ENCODE measurements at places on chromosomes 16 and 17.

DNA sequence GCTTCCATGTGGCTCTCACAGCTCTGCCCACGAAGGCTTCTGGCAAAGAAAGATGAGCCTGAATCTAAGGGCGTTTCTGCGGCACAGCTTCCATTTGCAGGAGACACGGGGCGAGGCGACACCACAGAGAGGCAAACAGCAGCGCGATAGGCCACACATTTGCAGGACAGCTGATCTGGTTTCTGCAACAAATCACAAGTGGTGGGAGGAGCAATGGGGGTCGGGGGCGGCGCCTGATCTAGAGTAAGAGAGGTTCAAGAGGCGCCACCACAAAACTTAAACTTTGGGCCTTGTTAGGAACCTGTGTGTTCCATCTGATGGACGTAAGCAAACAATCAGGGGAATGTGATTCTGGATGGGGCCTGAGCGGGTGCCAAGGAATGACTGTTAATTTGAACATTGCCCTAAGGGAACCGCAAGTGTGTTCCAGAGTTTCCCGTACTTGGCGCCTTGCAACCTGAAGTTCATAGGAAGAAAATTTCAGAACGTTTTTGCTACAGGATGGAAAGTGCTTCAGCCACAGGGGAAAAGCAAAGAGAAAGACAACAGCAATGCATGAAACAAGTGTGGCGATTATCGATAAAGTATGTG lies 18.9 kb upstream of the ENPP7 start:
- DNase-seq, result no peak

DNA sequence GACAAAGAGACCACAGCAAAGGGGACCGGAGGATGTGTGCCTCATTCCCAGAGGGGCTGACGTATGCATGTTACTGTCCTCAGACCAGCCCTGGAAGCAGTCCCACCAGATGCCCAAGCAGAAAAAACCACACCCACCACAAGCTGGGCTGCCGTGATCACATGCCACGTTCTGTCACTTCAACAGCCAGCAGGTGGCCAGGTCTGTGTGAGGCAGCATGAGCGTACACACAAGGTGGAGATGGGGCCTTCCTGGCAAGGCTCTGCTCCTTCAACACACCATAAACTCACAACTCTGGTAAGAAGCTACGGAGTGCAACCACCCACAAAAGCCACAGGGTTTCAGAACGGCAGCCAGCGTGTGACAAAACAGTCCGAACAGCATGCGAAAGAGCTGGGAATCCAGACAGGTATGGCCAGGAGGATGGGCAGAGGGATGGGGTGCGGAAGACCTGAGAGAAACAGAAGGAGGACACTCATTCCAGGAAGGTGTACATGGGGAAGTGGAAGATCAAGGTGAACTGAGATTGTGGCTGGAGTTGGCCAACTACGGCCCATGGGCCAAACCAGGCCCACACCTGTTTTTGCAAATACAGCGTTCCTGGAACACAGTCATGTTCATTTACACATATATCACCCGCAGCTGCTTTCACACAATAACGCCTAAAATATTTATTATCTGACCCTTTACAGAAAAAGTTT lies 27.9 kb downstream of the MBTPS1 start:
- peak; percentile 55 for DNase-seq

- no peak for DNase-seq
Measured at GRCh38 chr17:75799402-75799801, 14.8 kb downstream of the UNK start.

DNA sequence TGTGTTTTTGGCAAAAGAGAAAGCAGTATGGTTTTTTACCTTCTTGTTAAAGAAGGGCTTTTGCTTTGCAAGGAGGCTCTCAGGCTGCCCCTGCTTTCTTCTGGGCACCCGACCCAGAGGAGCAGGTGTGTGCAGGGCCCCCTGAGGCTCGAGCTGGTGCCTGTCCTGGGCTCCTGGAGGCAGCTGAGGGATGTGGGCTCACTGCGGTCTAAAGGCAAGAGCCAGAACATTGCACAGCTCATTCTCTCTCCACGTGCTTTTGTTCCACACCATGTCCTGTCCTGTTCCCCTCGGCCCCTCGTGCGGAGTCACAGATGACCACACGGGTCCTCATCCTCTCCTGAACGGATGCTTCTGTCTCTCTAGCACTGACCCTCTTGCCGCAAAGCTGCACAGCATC lies 36.7 kb upstream of the CAPN15 start:
- no peak for DNase-seq

DNA sequence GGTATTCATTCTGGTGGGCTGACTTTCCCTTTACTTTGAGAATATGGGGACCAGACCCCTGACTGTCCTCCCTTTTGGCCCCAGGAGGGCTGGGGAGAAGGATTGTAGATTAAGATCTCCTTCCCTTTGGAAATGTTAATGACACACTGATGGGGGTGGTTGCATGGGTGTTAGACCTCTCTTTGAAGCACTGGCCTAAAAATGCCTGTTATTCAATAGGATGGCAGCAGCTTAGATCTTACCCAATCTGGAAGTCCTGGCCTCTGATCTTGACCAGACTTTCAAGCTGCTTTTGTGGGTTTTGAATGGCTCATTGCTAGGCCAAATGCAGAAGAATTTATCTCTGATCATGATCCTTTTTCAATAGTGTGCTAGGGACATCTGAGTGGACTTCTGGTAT lies 25.7 kb downstream of the MAP3K3 start:
- no peak for DNase-seq

GRCh38 chr16:67151431-67152097 lies 766 bp upstream of the B3GNT9 start:
- no peak for DNase-seq

DNA sequence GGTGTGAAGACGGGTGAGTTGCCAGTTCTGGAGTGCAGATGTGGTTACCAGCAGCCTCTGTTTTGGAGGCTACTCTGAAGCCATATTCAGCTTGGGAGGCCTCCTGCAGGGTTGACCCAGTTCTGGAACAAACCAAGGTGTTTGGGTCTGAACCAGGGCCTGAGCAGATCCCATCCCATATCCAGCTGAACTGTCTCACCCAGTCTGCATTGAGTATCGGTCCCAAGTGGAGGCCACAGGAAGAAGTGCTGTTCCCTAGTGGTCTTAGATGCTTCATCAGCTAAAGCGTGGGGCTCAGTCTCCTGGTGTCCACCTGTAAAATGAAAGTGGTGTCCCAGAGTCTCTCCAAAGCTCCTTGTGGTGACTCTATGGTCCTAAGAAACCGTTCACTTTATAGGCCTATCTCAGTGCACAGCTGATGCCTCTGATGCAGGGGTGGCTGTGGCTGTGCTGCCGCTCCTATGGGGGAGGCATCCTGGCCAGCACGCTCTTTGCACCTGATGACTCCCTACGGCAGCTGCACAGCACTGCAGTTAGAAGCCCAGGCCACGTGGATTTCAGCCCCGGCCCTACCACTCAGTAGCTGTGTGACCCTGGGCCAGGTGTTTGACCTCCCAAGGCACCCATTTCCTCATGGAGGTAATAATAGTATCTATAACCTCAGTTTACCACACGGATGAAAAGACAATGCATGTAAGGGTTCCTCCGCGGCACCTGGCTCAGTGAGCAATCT lies 21.0 kb downstream of the CBX4 start:
- DNase-seq, result no peak

- no peak for DNase-seq
Measured at GRCh38 chr16:81550432-81550808, 105.8 kb downstream of the CMIP start.

Measured in T-helper 2 cell treated with Interferon-gamma antibody and Interleukin-4, amounts not matched to agents 5 μg/mL and 100 μg/mL, for 36 hours (primary cell).